Activated naive CD8-positive, alpha-beta T cell treated with anti-CD3 and anti-CD28 coated beads, Interleukin-2, amount 50 U/mL, for 24 hours (primary cell): ENCODE measurements at places on chromosomes 4 and X.
A peak's percentile ranks its signal among the peaks of the same experiment; 100 is the strongest.

DNA sequence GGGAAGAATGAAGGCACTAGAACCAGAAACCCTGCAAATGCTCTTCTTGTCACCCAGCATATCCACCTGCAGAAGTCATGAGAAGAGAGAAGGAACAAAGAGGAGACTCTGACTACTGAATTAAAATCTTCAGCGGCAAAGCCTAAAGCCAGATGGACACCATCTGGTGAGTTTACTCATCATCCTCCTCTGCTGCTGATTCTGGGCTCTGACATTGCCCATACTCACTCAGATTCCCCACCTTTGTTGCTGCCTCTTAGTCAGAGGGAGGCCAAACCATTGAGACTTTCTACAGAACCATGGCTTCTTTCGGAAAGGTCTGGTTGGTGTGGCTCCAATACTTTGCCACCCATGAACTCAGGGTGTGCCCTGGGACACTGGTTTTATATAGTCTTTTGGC is 181.7 kb downstream of the AR start:
- H3K4me3 ChIP-seq: no peak overlapping the region
- DNase-seq: no peak
- no peaks in the 10 kb centered on the region for H3K27me3 ChIP-seq

DNA sequence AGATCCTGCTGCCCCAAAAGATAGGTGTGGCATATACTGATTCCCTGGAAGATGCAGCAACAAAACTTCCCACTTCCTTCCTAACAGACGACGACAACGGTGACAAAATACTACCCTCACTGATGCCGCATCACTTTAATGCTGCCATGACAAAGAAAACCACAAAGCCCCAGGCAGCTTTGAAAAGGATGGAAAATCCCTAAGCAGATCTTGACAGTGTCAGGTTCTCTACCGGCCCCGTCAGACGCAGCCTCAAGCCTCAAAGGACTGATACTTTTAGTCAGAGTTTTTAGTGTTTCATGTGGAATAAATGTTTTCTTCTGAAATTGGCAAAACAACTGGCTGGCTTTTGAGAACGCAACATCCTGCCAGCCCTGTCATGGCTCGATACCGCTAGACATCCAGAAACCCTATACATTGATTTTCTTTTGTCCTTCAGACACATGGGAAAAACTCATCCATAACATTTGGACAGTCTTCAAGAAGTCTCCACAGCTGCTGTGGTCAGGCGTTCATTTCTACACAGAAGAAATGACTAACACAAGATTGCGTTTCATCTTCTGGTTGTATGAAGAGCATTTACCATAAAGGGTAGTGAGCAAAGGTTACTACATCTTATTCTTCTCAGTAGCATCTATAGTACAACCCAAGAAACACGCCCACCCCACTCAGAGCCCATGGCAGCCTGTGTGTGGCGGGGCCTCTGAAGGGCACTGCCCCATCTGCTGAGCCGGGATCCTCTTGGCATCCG is 60.1 kb downstream of the GATB start:
- H3K27ac ChIP-seq: no peak overlapping the region
- no peak for DNase-seq
- no peaks in the 10 kb centered on the region for H3K27me3 ChIP-seq
- no peak overlapping the region for H3K4me3 ChIP-seq
- H3K4me1 ChIP-seq: no peaks in the 10 kb centered on the region

DNA sequence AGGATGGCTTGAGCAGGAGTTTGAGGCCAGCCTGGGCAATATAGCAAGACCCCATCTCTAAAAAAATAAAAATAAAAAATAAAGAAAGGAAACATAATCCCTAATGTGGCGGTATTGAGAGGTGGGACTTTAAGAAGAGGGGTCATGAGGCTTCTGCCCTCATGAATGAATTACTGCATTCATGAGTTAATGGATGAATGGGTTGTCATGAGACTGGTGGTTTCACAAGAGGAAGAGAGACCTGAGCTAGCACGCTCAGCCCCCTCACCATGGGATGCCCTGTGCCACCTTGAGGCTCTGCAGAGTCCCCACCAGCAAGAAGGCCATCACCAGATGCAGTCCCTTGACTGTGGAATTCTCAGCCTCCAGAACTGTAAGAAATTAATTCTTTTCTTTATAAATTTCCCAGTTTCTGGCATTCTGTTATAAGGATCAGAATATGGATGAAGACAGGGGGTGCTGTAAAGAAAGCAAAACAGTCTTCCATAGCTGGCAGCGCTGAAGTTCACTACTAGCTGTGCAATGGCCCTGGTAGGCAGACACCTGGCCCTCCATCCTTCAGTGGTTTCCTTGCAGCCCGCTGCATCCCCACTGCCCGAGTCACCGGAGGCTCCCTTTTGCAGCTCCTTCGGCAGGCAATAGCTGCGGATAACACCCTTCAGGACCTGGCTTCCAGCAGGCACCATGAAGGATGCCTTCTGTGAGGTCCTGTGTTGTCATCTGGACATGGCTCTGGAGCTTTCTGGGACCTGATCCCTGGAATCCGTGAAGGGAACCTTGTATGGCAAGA is 44.8 kb upstream of the NSG1 start:
- H3K4me1 ChIP-seq: peaks cover 4% of the 10 kb centered on the region
- no peak for DNase-seq
- no peak overlapping the region for H3K4me3 ChIP-seq
- no peak overlapping the region for H3K27ac ChIP-seq
- H3K36me3 ChIP-seq: no peaks in the 10 kb centered on the region
- H3K27me3 ChIP-seq: no peaks in the 10 kb centered on the region

GRCh38 chr4:89538171-89538570 is 230.6 kb upstream of the GPRIN3 start:
- peaks cover 12% of the 10 kb centered on the region for H3K27me3 ChIP-seq
- no peak overlapping the region for H3K4me3 ChIP-seq
- peaks cover 1% of the 10 kb centered on the region for H3K36me3 ChIP-seq
- no peak for DNase-seq
- no peak overlapping the region for H3K27ac ChIP-seq

- H3K4me1 ChIP-seq: no peaks in the 10 kb centered on the region
- DNase-seq: no peak
- no peak overlapping the region for H3K27ac ChIP-seq
- no peaks in the 10 kb centered on the region for H3K27me3 ChIP-seq
- no peaks in the 10 kb centered on the region for H3K36me3 ChIP-seq
Observed at GRCh38 chr4:117983541-117984365, 50.5 kb upstream of the NDST3 start.

DNA sequence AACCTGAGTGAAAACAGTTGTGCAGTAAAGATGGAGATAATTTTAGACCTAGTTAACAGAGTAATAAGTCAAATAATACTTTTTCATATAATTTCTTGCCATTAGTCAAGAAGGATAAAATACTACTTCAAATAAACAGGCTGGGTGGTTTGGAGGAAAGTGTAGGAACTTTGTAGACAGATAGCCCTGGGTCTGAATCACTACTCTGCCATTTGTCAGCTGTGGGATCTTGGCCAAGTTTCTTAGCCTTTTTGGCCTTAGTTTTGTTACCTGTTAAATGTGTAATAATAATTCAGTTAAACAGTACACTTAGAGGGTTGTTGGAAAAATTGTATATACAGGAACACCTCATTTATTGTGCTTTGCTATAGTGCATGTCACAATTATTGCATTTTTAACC is 163.7 kb downstream of the NPNT start:
- no peak overlapping the region for H3K27ac ChIP-seq
- H3K36me3 ChIP-seq: peaks cover 6% of the 10 kb centered on the region
- no peaks in the 10 kb centered on the region for H3K4me1 ChIP-seq
- H3K27me3 ChIP-seq: no peaks in the 10 kb centered on the region

DNA sequence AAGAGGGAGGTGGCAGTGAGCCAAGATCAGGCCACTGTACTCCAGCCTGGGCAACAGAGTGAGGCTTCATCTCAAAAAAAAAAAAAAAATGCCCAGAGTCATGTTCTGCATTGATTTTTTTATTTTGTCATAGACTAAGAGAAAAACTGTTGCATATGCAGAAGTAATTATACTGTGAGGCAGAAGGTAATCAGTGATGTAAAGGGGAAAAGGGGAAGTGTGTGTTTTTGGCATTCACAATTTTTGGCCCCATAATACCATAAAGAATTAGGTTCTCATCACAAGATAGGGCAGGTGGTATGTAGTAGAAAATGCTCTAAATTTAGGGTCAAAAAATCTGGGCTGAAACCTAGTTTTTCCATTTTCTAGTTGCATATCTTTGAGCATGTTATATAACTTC is 47.3 kb upstream of the GAB1 start:
- H3K4me1 ChIP-seq: no peaks in the 10 kb centered on the region
- H3K36me3 ChIP-seq: no peaks in the 10 kb centered on the region
- no peak for DNase-seq
- peaks cover 2% of the 10 kb centered on the region for H3K27me3 ChIP-seq
- no peak overlapping the region for H3K4me3 ChIP-seq
- H3K27ac ChIP-seq: no peak overlapping the region

GRCh38 chrX:127306262-127306661 is 486.7 kb downstream of the PRR32 start:
- no peaks in the 10 kb centered on the region for H3K36me3 ChIP-seq
- H3K27ac ChIP-seq: no peak overlapping the region
- H3K4me3 ChIP-seq: no peak overlapping the region
- DNase-seq: no peak

DNA sequence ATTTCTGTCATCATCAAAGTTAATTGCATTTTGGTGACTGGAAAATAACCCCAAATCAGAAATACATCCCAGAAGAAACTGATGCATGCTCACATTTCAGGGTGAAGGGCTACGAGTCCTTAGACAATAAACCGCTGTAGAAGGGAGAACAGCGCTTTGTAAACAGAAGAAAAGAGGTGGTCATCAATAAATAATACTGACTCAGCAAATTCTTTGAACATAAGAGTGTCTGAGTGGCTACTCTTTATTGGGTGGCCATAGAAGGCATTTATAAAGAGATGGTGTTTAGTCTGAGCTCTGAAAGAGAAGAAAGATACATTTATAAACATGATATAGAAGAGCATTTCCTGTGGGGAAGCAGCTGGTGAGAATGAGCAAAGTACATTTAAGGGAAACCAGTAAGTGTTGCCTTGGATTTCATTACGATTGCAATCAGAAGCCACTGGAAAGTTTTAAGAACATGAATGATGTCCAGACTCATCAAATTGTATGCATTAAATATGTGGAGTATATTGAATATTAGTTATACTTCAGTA is 246.9 kb upstream of the GIMD1 start:
- no peak overlapping the region for H3K27ac ChIP-seq
- no peaks in the 10 kb centered on the region for H3K36me3 ChIP-seq
- H3K4me3 ChIP-seq: no peak overlapping the region
- H3K27me3 ChIP-seq: no peaks in the 10 kb centered on the region
- H3K4me1 ChIP-seq: no peaks in the 10 kb centered on the region

GRCh38 chr4:139054791-139055505 is 39.4 kb downstream of the NOCT start:
- DNase-seq: no peak
- peaks cover 5% of the 10 kb centered on the region for H3K4me1 ChIP-seq
- H3K4me3 ChIP-seq: no peak overlapping the region
- H3K36me3 ChIP-seq: peaks cover 40% of the 10 kb centered on the region

- H3K27ac ChIP-seq: no peak overlapping the region
- no peaks in the 10 kb centered on the region for H3K27me3 ChIP-seq
- H3K4me3 ChIP-seq: no peak overlapping the region
- no peak for DNase-seq
- H3K36me3 ChIP-seq: no peaks in the 10 kb centered on the region
- no peaks in the 10 kb centered on the region for H3K4me1 ChIP-seq
Observed at GRCh38 chrX:116142976-116143375, 27.6 kb upstream of the AGTR2 start.

DNA sequence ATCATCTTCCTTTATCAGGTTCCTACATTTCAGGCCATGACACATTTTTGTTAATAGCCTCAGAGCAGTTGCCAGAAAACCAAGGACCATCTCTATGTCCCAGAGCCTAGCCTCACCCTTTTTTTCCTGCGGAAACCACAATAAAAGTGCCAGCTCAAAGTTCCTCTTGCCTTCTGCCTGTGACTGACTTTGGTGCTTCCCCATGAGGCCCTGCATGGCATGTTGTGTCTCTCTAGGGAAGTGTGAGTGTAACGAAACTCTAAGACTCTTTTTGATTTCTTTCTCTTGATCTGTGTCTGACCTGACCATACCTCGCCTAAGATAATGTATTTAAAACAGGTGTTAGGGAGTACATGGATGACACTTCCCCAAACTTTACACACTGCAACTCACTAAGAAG is 642.3 kb upstream of the BOD1L1 start:
- H3K27me3 ChIP-seq: peaks cover 2% of the 10 kb centered on the region
- DNase-seq: peak; percentile 3
- no peak overlapping the region for H3K4me3 ChIP-seq
- H3K36me3 ChIP-seq: no peaks in the 10 kb centered on the region

DNA sequence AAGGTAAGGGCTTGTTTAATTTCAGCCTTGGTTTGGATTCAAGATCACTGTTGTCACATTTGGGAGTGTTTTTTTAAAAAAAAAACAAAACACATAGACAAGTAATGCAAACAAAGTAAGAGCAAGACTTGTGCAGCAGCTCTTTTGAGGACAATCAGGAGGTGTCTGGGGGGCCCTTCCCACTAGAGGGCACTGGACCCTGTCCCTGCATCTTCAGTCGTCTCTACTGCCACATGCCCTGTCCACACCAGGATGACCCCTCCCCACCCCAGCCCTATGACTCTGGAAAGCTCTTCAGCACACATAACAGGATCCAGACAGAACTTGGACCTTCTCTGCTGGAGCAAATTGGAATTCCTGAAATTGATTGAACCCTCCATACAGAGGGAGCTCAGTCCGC is 71.0 kb downstream of the USP46 start:
- peaks cover 15% of the 10 kb centered on the region for H3K4me1 ChIP-seq
- no peaks in the 10 kb centered on the region for H3K27me3 ChIP-seq
- no peaks in the 10 kb centered on the region for H3K36me3 ChIP-seq

- H3K27ac ChIP-seq: no peak overlapping the region
- H3K36me3 ChIP-seq: no peaks in the 10 kb centered on the region
- H3K4me3 ChIP-seq: no peak overlapping the region
- no peaks in the 10 kb centered on the region for H3K27me3 ChIP-seq
- DNase-seq: no peak
Observed at GRCh38 chr4:2433609-2434350, 15.0 kb downstream of the CFAP99 start.

- peaks cover 2% of the 10 kb centered on the region for H3K27me3 ChIP-seq
- no peaks in the 10 kb centered on the region for H3K36me3 ChIP-seq
- H3K4me1 ChIP-seq: no peaks in the 10 kb centered on the region
- no peak overlapping the region for H3K4me3 ChIP-seq
Observed at GRCh38 chr4:186260117-186260503, 5.9 kb upstream of the F11 start.

GRCh38 chr4:8435656-8436121 is 4.8 kb downstream of the ACOX3 start:
- H3K4me3 ChIP-seq: peak overlapping the region; percentile 82
- DNase-seq: peak; percentile 23
- peaks cover 13% of the 10 kb centered on the region for H3K36me3 ChIP-seq
- peaks cover 54% of the 10 kb centered on the region for H3K4me1 ChIP-seq
- peaks cover 2% of the 10 kb centered on the region for H3K27me3 ChIP-seq
